ENCODE measurements at places on chromosomes 5 and 9.

- DNase-seq = peak; percentile 32
Measured at GRCh38 chr5:149618581-149619248, 37.4 kb downstream of the ARHGEF37 start.

GRCh38 chr5:150214289-150214688 is 24.4 kb downstream of the SLC6A7 start:
- DNase-seq = no peak

- DNase-seq = no peak
Measured at GRCh38 chr5:168974082-168974481, 326.9 kb downstream of the SLIT3 start.

DNA sequence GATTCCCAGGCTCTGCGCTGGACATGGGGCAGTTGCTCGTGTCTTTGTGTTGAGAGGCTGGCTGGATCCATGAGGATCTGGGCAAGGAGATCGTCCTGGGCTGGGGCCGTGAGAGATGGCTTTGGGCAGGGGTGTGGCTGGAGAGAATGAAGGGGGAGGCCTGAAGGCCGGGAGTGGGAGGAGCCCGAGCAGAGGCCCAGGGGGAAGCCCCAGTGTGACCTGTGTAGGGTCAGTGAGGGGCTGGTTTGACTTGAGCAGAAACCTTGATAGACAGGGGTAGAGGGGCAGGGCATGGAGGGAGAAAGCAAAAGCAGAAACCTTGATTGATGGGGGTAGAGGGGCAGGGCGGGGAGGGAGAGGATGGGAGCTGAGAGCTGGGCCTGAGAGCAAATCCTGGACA is 54.4 kb upstream of the ASS1 start:
- DNase-seq = no peak

GRCh38 chr9:87327575-87328125 is 170.0 kb upstream of the DAPK1 start:
- DNase-seq = no peak

- no peak for DNase-seq
Measured at GRCh38 chr9:101706261-101706798, 32.1 kb downstream of the GRIN3A start.

GRCh38 chr9:38062106-38062497 is 6.9 kb downstream of the SHB start:
- no peak for DNase-seq

GRCh38 chr9:35854091-35854762 is 16.0 kb downstream of the OR13J1 start:
- no peak for DNase-seq

All from NCI-H2081 (cell line).